A172 (cell line): ENCODE measurements at places on chromosomes 12 and 14.

- DNase-seq, result peak; percentile 25
Observed at GRCh38 chr12:727321-727720, 25.1 kb upstream of the WNK1 start.

DNA sequence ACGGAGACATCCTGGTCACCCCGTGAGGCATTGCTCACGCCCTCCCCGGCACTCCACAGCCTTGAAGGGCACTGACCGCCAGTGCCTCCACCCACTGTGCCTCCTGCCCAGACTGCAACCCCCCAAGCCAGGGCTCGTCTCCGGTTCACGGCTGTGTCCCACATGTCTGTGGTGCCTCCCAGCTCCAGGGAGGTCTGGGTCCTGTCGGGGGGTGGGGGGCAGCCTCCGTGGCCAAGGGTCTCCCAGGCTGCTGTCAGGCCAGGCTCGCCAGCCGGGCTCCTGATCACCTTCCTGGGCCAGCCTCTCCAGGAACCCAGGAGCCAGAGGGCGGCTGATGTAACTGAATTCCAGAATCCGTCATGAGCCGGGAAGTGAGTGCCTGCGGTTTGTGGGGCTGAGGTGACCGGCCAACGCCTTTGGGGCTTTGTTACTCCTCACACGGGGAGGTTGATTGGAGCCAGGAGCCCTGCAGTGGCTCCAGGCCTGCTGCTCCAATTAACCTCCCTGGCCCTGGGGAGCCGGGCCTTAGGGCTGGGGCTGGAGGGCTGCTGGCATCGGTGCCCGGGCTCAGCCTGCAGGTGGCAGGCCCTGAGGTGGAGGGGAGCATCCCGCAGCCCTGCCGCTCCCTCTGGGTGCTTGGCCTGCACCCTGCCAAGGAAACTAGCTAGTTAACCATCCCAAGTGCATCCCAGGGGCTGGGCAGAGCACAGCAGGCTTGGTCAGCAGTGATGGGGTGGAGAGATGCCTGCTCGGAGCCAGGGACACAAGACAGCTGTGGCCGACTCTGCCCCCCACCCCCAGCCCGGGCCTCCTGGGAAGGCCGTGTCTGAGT lies 36.4 kb upstream of the FBRSL1 start:
- DNase-seq, result peak; percentile 71

DNA sequence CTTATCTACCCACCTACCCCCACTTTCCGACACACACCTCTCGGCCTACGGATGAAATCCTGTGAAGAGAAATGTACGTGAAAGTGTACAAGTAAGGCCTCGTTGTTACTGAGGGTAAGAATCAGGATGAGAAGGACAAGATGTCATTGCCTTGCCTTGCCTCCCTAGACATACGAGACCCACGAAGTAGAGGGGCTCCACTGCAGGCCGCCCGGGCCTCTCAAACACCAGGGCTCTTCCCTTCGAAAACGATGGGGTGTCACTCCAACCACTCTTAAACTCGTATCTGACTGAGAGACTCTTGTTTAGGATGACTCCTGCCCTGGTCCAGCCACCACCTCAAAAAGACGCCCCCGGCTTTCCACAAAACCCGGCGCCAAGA lies 498 bp downstream of the RACGAP1 start:
- DNase-seq, result peak; percentile 10

GRCh38 chr12:27488479-27488878 lies 35.5 kb upstream of the PPFIBP1 start:
- DNase-seq, result no peak

DNA sequence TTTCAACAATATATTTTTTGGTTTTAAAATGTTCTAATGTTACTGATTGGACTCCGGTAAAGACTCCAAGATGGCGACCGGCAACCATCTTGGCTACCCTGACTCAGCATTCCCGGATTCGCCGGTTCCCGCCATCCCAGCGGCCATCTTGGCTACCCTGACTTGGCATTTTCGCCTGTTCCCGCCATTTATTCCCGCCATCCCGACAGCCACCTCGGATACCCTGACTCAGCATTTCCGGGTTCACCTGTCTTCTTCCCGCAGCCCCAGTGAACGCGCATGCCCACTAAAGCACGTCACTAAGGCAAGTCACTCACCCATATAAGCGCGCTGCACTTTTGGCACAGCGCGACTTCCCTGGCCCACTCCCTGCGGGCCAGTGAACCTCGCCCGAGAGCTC lies 9.0 kb upstream of the LRFN5 start:
- DNase-seq, result no peak

DNA sequence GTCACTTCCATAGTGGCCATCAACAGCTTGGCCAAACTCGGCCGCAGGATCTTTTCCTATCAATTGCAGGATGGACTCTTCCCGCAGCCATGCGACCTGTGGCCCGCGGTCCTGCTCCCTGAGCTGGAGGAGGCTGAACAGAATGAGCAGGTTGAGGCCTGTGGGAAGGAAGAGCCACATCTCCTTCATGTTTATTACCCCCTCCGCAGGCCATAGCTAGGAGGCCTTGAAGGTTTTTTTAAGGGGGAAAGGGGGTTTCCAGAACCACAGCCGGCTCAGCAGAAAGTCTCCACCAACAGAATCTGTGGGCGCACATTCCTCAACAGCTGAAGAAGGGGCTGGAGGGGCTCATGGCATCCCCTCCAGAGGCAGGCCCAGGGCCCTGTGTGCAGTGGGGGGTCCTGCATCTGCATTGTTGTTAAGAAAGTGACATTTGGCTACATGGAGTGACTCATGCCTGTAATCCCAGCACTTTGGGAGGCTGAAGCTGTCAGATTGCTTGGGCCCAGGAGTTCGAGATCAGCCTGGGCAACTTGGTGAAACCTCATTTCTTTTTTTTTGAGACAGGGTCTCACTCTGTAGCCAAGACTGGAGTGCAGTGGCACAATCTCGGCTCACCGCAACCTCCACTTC lies 25.2 kb upstream of the PPP1R13B start:
- no peak for DNase-seq

DNA sequence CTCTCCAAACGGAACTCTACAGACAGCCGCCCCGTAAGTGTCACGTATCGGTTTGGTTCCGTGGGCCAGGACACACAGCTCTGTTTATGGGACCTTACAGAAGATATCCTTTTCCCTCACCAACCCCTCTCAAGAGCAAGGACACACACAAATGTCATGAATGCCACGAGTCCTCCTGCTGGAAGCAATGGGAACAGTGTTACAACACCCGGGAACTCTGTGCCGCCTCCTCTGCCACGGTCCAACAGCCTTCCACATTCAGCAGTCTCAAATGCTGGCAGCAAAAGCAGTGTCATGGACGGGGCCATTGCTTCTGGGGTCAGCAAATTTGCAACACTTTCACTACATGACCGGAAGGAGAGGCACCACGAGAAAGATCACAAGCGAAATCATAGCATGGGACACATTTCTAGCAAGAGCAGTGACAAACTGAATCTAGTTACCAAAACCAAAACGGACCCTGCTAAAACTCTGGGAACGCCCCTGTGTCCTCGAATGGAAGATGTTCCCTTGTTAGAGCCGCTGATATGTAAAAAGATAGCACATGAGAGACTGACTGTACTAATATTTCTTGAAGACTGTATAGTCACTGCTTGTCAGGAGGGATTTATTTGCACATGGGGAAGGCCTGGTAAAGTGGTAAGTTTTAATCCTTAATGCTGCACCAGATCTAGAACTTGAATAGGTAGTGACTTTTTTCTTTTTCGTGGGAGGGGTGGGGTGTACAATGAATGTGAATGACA lies 69.7 kb downstream of the WDR20 start:
- no peak for DNase-seq

DNA sequence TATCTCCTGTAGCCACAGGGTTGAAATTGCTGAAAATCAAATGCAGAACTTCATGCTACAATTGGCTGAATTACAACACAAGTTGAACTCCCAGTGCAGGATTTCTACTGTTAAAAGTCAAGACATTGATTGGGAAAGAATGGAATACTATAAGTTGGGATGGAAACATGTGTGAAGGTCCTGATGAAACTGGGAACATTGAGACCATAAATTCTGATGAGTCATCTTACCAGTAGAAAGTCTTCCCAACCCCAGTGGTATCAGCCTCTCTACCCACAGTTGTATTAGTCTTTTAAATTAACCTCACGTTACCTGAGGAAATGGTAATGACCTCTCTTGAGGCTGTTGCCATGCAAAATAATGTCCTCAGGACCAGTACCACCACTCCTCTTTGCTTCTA lies 27.4 kb upstream of the DYRK2 start:
- no peak for DNase-seq

DNA sequence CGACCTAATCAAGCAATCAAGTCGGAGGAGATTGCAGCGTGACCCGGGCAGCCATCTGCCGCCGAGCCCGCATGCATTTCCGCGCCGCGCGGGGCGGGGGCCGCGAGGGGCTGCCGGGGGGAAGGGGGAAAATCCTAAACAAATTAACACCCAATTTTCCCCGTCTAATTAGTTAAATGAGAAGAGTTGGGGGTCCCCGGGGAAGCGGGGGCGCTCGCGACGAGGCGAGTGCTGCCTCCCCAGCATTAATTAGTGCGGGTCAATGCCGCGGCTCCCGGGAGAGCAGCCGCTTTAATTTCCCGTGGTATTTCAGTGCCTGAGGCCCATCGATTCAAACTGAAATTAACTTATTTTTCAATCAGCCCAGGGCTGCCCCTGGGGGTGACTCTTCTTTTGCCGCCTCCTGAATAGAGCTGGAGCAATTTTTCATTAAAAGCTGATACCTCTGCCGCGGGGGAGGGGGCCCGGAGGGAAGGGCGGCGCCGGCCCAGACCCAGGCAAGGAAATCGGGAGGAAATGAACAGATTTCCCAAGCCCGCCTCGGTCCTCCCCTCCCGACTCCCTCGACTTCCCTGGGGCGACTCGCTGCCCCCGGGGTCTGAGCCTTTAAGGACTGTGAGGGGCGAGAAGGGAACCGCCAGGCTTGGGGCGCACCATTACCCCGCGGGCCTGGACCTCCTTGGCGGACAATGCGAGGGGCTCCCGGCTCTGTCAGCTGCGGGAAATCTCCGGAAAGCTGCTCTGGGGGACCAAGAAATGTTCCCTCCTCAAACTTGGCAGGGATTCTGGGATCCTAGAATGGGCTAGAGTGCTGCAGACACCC lies 18.9 kb downstream of the VSX2 start:
- no peak for DNase-seq

DNA sequence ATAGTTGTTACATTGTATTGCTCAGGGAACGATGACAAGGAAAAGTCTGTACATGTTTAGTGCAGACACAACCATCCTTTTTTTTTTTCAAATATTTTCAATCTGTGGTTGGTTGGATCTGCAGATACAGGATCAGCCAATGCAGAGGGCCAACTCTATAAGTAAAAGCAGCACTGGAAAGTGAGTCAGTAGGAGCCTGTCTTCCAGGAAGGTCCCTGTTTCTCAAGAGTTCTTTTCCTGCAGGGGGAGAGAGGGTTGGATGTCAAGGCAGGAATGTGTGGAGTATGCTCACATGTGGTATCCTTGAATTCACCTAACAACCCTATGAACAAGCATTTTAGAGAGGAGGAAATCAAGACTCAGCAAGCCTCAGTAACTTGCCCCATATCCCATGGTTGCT lies 409.1 kb downstream of the NPAS3 start:
- no peak for DNase-seq

DNA sequence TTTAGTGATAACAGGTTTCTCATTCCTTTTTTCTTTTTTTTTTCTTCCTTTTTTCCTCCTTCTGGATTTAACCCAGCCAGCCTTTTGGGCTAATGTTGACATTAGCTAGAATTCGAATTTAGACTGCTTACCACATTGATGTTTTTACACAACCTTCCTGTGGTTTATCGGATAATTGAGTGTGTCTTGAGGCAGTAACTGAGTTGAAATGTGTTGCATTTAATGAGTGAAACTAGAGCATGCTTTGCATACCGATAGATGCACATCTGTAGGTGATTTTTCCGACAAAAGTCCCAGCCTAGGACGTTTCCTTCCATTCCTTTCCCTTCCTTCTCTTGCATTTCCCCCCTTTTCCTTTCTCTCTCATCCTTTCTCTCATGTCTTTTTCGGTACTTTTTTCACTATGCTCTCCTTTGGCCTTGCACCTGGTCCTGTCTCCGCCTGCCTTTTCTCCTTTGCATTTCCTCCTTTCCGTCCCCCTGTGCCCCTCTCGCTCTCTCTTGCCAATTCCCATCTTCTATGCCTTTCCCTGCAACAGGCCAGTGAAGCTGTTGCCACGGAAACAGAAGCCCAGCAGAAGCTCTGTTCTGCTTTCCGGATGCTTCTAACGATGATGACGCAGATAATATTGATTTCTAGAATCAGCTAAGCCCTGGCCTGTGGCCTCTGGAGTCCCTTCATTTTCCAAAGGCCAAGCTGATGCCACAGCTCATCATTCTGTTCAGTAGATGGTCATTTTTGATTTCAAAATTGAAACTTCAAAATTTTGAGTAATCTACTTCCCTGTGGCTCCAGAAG lies 76.1 kb downstream of the SLC25A47 start:
- no peak for DNase-seq

- DNase-seq, result no peak
Observed at GRCh38 chr12:66331814-66332213, 29.5 kb downstream of the HELB start.

DNA sequence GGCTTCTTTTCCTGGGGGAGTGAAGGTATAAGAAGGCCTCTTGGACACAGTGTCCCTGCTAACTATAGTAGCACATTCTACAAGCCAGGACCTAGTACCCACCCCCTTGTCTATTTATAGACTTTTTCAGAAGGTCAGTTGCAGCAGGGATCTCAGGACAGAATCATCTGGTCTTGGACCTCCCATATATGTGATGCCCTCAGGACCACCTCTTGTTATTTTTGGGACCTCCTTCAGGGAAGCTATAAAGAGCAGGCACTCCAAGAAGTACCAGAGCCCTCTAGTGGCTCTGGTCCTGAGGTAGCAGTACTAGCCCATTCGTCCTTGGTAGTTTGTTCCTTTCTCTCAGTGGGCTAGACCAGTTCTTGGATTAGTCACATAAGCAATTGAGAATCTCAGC lies 4.3 kb downstream of the COQ10A start:
- peak; percentile 39 for DNase-seq

DNA sequence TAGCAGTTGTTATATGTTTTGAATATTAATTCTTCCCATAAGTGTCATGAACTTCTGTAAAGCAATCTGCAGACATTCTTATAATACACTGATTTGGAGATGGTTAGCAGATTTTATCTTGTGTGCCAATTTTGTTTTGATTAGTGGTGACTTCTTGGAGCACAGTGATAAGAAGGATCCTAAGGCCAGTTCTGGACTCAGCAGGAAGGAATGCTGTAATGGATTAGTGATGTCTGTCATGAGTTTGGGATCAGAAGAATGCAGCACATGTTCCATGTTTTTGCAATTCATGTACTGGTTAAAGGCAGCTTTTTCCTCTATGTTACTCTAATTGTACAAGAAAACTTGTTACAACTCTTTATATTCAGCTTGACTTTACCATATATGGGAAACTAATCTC lies 91.5 kb downstream of the UNC79 start:
- DNase-seq, result no peak

DNA sequence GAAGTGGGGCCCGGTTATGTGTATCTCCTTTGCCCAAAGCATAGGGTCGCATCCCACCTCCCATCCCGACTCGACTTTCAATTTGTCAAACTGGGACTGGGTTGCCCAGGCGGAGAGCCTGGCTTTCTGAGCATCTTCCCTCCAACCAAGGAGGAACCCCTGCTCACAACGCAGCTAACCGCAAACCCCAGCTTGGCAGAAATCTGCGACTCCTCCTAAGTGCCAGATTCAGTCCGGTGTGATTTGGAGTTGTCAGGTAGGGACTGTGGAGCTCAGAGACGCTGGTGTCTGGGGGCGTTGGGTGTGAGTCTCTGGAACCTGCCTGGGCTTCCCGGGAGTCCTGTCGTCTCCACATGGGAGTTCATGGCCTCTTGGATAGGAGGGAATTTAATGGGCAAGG lies 1126.7 kb downstream of the AACS start:
- no peak for DNase-seq

- DNase-seq, result no peak
Observed at GRCh38 chr12:115973968-115974724, 303.3 kb downstream of the MED13L start.

- no peak for DNase-seq
Observed at GRCh38 chr12:53478865-53479264, 20.4 kb downstream of the MAP3K12 start.
